Endothelial cell of umbilical vein (primary cell): ENCODE measurements at places on chromosomes 1 and 21.

DNA sequence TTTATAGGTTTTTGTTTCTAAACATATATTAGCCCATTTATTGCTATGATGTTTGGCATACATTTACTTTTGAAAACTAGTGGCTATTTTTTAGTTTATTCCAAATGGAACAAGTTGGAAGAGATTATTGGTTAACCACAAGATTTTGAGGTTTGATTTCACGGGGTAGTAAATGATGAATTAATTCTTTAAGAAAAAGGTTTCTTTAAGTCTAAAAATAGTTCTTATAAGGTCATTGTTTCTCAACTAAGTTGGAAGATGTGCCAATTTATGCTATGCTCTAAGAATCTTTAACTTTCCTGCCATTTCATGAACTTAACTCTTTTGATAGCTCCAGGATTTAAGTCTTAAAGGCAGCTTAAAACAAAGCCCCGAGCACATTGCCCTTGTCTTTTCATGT lies 183.8 kb downstream of the LMO4 start:
- no peaks in the 10 kb centered on the region for H3K27me3 ChIP-seq
- no peak for DNase-seq
- H3K27ac ChIP-seq = no peak overlapping the region
- no peaks in the 10 kb centered on the region for H3K36me3 ChIP-seq
- no peaks in the 10 kb centered on the region for H3K4me1 ChIP-seq
- no peak overlapping the region for H3K4me3 ChIP-seq

DNA sequence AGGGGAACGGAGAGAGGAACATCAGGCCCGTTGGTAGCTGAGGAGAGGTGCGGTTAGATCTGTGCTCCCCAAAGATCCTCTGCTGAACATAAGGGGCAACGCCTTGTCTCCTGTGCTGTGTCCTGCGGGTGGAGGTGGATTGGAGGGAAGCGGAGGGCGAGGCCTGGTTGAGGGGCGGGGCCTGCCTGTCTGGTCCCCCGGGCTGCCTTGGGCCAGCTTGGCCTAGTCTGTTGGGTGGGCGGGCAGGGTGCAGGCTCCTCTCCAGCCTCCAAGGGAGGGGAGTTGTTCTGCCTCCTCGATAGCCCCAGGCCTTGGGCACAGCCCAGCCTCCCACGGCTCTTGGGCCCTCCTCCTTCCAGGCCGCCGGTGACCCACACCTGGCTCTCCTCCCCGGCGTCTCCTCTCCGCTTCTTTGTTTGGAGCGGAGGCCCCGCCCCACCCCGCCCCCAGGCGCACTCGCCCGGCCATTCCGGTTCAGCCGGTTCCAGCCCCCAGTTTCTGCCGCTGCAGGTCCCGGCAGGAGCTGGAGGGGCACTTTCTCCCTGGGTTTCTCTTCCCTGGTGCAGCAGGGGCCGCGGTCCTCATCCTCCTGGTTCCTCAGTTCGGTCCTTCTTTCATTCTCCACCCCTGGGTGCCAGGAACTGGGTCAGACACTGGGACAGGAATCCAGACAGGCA lies 19.4 kb downstream of the PTPRF start:
- no peak for DNase-seq
- no peak overlapping the region for H3K4me3 ChIP-seq
- H3K4me1 ChIP-seq = peaks cover 6% of the 10 kb centered on the region
- H3K27ac ChIP-seq = no peak overlapping the region
- H3K36me3 ChIP-seq = peaks cover 8% of the 10 kb centered on the region
- H3K27me3 ChIP-seq = no peaks in the 10 kb centered on the region

- no peak for DNase-seq
- H3K27ac ChIP-seq = no peak overlapping the region
- H3K4me1 ChIP-seq = peaks cover 10% of the 10 kb centered on the region
- H3K4me3 ChIP-seq = no peak overlapping the region
- no peaks in the 10 kb centered on the region for H3K27me3 ChIP-seq
- no peaks in the 10 kb centered on the region for H3K36me3 ChIP-seq
Observed at GRCh38 chr1:56286956-56287355, 292.4 kb downstream of the PLPP3 start.

DNA sequence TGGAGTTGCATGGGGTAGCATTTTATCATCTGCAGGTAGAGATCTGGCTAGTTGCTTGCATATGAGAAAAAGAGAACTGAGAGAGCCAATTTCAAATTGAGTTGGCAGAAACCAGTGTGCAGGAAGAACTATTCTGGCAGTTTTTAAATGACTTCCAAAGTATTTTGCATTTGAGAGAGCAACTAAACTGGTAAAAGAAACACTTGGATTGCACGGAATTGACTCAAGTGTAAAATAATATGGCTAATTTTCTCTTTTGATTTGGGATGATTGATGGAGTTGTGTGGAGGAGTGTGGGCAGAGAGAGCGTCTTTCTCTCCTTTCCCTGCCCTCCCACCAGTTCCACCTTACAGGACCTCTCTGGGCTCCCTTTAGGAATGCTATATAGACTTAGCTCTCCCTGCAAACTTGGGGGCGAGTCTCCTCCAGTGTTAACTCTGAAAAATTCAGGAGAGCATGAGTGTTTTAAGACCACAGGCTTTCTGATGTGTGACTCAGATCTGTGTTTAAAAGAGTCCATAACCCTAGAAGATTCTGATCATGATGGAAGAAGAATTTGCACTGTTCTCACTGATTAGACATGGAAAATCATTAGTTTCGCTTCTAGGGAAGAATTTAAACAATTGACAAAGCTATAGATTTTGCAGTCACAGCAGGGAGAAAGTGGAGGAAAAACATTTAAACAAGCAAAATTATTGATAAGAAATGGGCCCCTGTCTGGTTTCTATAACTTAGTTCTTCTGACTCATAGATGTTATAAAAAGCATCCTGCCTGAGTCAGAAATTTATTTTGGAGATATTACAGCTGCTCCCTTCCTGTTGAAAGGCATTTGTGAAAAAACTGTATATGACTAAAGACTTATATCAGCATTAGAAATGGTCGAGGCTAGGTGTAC lies 24.9 kb upstream of the CTBS start:
- peak overlapping the region; percentile 7 for H3K4me3 ChIP-seq
- H3K27me3 ChIP-seq = no peaks in the 10 kb centered on the region
- no peaks in the 10 kb centered on the region for H3K36me3 ChIP-seq
- DNase-seq = peak; percentile 93

DNA sequence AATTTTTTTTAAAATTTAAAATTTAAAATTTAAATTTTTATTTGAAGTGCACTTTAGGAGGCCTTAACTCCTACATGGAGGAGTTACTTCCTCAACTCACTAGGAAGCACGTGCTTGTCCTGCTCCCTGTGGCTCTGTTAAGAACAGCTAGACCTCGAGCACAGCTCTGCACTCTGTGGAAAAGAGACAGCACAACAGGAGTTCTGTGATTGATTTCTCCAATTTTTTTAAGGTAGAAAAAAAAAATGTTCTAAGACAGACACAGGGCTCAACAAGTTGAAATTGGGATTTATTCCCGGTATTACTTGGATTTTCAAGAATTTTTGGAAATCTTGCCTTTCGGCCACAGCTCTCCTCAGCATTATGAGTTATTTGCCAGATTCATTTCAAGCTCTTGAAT lies 356.6 kb upstream of the LYPLAL1 start:
- no peak overlapping the region for H3K4me3 ChIP-seq
- H3K36me3 ChIP-seq = no peaks in the 10 kb centered on the region
- no peak for DNase-seq
- no peaks in the 10 kb centered on the region for H3K27me3 ChIP-seq

DNA sequence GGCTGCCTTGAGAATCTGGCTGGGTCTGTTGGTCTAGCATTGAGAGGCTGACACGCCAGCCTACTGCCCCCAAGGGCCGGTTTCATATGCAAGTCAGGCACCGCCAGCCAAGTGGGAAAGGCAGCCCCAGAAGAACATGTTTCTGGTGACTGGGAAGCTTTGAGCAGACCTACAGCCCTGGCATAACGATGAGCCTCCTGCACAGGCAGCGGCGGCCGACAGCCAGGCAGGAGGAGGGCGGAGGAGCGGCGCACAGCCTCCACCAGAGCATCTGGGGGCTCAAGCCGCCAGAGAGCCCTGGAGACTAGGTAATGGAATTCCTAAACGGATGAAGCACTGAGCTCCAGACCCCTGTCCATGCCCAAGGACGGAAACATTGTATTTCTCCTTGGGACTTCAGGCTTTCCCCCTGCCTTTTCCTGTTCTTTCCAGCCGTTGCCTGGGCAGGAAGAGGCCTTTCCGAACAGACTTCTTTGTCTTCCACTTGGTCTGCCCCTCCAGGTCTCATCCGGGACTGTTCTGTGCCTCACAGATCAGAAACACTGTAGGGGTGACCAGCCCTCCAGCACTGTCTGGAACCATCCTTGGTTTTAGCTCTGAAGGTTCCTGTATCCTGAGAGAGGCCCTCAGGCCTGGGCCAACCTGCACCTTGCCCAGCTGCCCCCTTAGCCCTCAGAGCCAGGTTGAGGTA lies 59.5 kb downstream of the IRF2BP2 start:
- H3K4me3 ChIP-seq = no peak overlapping the region
- H3K27ac ChIP-seq = no peak overlapping the region
- peaks cover 24% of the 10 kb centered on the region for H3K4me1 ChIP-seq
- no peaks in the 10 kb centered on the region for H3K27me3 ChIP-seq

GRCh38 chr1:228986093-228986904 lies 251.0 kb downstream of the RHOU start:
- H3K4me3 ChIP-seq = no peak overlapping the region
- no peaks in the 10 kb centered on the region for H3K4me1 ChIP-seq
- no peaks in the 10 kb centered on the region for H3K27me3 ChIP-seq
- no peak for DNase-seq
- H3K27ac ChIP-seq = no peak overlapping the region
